ENCODE measurements at places on chromosomes 2 and 18. TPM values are rescaled to one million over a fixed set of nuclear protein-coding genes. Genes with fewer than 3 reads are reported as not detected.

HAAO gene
- total RNA-seq = not detected

CLEC4F gene
- total RNA-seq = not detected

MOCOS gene
- 2.7 TPM for total RNA-seq

FAM110C gene
- 0.18 TPM for total RNA-seq

CNGA3 gene
- total RNA-seq = 0.09 TPM

SPHKAP gene
- total RNA-seq = 0.01 TPM

COL5A2 gene
- 70.6 TPM for total RNA-seq

FMNL2 gene
- 39.0 TPM for total RNA-seq

REEP1 gene
- 0.89 TPM for total RNA-seq

LINC00305 gene
- total RNA-seq = not detected

CFAP221 gene
- 0.22 TPM for total RNA-seq

ANKAR gene
- total RNA-seq = 1.2 TPM

DNAJC5G gene
- total RNA-seq = not detected

SLC4A5 gene
- total RNA-seq = 0.34 TPM

ELOA2 gene
- total RNA-seq = not detected

RAB17 gene
- 0.32 TPM for total RNA-seq

DSG1 gene
- not detected for total RNA-seq

ANKRD30B gene
- total RNA-seq = not detected

LBX2 gene
- total RNA-seq = 2.7 TPM

OR6B2 gene
- total RNA-seq = not detected
